Epithelial cell of proximal tubule (primary cell): ENCODE measurements at places on chromosomes 16 and 17.

- DNase-seq, result no peak
Observed at GRCh38 chr16:10780628-10781027, 37.0 kb downstream of the NUBP1 start.

DNA sequence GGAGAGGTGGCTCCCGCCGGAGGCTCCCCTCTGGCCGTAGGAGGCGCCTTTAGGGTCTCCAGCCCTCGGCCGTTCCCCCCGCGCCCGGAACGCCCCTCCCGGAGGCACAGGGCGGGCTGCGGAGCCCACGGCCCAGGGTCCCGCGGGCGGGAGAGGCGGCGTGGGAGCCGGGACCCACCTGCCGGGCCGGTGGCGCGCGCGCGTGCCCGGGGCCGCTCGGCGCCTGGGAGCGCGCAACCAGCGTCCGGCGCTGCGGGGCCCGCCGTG is at the start of gene MIF4GD:
Gene MIF4GD, minus strand, starts transcription at position 266 of the 267 bp plus-strand sequence. CDS start 1,036 bp downstream, outside the sequence.
- DNase-seq, result no peak

GRCh38 chr16:89436366-89436765 is 54.0 kb downstream of the ANKRD11 start:
- DNase-seq, result no peak

GRCh38 chr17:66025551-66025950 is 166.4 kb downstream of the CEP112 start:
- DNase-seq, result no peak

DNA sequence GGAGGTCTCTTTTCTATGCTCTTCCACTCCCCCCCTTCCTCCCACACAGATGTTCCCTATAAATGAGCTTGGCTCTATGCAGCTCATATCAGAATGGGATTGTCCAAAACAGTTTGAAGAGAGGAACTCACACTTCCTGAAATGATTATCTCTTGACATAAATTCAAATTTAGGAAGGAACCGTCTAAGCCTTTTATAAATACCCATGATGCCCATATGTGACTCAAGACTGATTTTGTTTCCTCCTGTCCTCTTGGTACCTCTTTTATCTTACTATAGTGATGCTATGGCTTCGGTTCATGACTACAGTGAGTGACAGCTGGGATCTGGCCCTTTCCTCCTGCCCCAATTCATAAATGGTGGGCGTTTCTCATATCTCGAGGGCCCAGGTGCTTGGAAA is 16.6 kb upstream of the TERF2 start:
- no peak for DNase-seq

DNA sequence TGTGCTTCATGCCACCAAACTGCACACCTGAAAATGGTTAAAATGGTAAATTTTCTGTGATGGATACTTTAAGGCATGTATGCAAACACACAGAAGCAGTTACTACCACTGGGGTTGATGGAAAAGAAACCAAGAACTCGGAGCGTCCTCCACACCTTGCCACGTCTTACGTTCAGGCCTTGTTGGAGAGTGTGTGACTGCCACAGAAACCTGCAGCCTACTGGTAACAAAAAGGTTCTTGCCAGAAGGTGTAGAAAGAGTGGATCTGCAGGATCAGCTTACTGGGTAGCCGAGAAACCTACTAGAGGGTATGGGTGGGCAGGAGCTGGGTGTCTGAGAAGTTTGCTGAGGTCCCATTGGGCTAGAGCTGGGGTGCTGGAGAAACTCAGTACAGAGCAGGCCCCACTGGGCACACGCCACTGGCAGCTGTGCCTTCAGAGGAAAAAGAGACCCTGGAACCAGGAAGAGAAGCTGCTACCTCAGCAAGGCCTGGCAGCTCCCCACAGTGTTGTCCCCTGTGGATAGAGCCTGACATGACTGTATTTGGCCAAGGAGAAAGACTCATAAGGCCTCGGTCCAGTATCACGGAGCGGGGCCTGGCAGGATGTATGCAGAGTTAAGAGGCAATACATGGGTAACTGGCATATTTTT is 204.6 kb downstream of the SEC14L1 start:
- DNase-seq, result no peak

- DNase-seq, result no peak
Observed at GRCh38 chr16:56202036-56202435, 10.7 kb downstream of the GNAO1 start.

DNA sequence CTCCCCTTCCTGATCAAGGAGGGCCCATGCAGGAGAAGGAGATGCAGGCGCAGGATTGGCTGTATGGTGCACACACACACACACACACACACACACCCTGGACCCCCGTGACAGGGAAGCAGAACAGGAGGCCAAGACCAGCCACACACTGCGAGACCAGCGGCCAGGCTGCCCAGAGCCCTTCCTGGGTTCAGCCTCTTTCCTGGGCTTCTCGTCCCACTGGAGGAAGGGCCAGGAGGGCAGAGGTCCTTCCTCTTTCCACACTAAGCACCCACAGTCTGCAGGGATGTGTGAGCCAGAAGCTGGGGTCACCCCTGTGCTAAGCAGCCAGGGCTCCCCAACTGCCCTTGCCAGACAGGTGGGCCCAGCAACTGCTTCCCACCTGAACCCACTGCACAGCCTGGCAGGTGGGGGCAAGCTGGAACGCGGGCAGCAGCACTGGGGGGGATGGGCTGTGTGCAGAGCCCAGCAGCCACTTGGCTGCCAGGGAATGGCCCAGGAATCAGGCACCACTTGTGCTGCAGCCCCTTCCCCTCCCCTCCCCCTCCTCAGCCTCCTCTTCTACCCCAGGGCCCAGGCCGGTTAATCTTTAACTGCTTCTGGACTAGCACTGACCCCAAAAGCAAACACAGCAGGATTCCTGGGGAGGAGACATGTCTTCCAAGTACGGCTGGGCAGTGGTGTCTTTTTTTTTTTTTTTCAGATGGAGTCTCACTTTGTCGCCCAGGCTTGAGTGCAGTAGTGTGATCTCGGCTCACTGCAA is 44.6 kb upstream of the SLC38A10 start:
- DNase-seq, result no peak

DNA sequence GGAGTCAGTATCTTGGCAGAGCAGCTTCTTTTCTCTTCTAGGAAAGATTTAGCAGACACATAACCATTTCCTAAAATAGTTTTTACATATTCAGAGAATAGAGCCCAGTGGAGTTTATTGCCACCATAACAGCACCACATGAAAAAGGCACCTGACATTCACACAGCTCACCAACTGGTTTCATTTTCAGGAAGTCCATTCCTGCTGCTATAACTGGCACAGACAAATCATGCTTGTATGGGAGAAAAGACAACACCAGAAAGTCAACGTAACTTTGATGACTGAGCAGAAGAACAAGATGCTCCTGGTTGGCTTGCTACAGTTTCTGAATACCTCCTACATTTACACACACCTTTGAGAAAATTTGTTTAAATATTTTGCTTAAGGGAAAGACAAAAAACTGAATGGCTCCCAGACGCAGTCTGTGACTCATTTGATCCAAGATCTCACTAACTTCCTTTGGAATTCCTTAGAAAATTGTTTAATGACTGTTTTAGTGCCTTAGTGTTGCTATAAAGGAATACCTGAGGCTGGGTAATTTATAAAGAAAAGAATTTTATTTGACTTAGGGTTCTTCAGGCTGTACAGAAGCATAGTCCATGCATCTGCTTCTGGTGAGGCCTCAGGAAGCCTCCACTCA is 1380.6 kb downstream of the CDH8 start:
- DNase-seq, result no peak

DNA sequence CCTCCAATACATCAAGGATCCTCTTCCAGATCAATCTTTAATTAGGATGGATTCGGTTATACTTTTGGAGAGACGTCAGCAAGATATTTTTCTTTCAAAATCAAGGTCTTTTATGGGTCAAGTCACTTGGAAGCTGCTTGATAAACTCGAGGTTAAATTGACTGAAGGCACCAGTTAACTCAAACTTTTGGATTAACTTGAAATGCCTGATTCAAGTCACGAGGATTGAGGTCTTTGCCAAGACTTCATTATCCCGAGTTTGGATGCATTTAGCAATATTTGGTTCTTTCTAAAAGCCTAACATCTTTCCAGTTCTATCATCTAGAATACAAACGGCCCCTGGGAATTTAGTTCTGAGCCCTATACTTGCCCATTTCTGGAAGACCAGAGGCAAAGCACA is 82.9 kb downstream of the MYH11 start:
- DNase-seq, result no peak

DNA sequence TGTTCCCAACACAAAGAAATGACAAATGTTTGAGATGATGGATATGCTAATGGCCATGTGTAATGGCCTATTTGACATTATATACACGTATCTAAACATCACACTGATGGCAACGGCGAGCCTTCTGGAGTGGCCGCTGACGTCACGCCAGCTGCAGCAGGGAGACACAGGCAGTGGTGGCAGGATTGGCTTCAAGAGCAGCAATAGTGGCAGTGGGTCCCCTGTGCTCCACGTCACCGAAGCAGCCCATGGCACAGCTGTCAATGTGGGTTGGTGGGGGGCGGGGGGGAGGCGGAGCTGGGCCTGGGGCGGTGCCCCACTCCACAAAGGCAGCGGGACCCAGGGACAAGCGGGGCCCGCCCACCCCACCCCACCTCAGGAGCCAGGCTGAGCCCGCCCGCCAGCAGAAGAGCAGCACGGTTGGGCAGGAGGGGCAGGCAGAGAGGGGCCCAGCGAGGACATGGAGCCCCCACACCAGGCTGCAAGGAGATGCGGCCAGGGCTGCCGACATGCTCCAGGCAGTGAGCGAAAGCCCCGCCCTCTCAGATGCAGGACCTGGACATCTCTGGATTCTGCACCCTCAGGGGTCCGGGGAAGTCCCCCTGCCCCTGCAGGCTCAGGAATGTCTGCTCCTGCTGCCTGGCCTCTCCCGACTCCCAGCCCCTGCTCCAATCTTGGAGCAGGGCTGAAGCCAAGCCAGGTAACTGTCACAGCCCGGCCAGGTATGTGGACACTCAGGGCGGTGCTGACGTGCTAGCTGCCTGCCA is 64.6 kb downstream of the USP32 start:
- no peak for DNase-seq

DNA sequence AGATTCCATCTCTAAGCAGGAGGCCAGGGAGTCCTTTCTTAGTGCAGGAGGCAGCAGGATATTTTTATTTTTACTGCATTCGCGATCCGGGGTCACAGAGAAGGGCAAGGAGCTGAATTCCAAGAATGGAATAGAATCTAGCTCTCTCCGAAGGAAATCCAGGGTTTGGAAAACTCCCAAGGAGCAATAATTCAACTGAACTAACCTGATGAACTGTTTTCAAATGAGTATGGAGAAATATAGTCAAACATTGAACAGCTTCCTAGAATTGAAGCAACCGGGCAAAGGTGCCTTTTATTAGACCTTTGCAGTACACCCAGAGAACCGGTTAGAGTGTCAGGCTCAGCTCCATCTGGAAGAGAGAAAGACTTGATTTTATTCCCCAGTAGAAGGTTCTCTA is 120.7 kb upstream of the MAF start:
- DNase-seq, result no peak

- no peak for DNase-seq
Observed at GRCh38 chr17:67364847-67365737, 1.3 kb downstream of the PSMD12 start.

DNA sequence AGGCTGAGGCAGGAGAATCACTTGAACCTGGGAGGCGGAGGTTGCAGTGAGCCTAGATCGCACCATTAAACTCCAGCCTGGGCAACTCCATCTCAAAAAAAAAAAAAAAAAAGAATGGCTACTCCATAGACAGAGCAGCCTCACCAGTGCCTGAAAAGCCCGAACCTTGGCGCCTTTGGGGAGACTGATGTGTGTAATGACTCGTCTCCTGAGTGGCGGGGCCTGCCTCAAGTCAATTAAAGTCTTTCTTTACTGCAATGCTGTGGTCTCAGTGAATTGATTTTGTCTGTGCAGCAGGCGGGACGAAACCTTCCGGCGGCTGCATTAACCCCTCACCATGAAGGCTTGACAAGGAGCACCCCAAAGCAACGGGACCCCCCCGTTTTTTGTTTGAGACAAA is 3.5 kb upstream of the UQCC4 start:
- DNase-seq, result no peak

DNA sequence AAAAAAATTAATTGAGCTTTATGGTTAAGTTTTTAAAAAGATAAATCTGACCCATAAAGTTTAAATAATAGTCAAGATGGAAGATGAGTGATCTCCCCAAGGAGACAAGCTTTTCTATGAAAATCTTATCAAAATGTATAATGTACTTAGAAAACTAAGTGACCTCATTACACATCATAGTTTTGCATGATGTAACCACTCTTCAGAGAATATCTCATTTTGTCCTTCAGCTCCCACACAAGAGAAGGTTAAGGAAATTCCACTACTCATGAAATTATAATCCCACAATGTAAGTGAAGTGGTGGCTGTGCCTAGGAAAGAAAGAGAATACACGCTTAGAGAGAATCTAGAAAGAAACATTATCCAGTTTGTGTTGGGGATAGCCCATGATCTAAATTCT is 14.3 kb downstream of the STAT3 start:
- no peak for DNase-seq

DNA sequence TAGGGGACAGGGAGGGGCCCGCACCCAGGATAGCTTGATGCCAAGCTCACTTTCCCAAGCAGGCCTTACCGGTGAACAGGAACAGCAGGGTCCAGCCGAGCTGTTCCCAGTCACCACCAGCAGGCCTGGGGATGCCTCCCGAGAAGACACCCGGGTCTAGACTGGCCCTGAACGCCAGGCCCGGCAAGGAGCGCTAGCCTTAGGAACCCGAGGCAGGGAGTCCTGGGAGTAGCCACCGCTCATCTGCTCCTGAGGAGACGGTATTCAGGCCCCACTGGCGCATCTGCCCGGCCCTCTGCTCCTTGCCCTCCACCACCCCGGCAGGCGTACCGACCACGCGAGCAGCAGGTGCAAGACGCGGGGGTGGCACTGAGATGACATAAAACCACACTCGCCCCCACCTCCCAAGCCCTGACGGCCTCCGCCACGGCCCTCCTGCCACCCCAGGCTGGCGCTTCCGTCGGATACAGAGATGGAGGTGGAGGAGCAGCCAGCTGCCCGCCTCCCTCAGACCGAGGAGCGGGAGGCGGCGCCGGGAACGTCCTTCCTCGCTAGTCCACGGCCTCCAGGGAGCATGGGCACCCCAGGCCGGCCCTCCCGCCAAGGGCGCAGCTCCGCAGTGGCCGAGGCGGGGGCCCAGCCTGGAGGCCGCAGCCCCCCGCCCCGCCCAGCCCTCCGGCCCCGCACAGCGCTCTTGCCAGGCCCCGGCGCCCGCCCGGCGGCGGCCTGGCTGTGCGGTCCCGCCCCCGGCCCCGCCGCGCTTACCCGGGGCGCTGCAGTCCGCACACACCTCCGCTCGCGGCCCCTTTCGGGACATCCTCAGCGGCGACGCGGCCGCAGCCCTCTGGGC is 661 bp downstream of the GIT1 start:
- no peak for DNase-seq
